ENCODE measurements at places on chromosomes 4 and X. TPM values are rescaled to one million over a fixed set of nuclear protein-coding genes. Genes with fewer than 3 reads are reported as not detected.

BBS12 gene
- 5.0 TPM for total RNA-seq

PF4V1 gene
- total RNA-seq = not detected

GRCh38 chr4:16897991-16898827 lies at the start of gene LDB2:
Gene LDB2, minus strand, starts transcription at chr4:16898645.
- H3K4me1 ChIP-seq = peaks cover 5% of the 10 kb centered on the region
- no peak within 1 kb of the TSS for H3K27ac ChIP-seq
- no peaks in the 10 kb centered on the region for H3K36me3 ChIP-seq
- no peak within 1 kb of the TSS for H3K4me3 ChIP-seq
- DNase-seq = no peak

DNA sequence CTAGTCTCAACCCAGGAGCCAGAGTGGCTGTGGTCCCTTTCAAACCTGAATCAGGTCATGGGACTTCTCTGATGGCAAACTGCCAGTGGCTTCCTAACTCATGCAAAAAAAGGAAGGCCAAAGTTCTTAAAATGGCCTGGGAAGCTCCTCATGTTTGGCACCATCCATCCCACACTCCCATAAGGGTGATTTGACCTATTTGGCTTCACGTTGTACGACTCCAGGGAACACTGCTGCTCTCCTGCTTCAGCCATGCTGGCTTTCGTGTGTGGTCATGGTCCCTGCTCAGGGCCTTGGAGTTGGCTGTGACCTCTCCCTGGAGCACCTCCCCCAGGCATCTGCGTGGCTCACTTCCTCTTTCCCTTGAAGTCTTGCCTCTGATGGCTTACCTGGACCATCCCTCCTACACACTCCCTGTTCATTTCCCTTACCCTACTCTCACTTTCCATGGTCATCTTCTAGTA lies 12.8 kb upstream of the TMSB4X start:
- peak overlapping the region; percentile 77 for H3K27ac ChIP-seq
- H3K36me3 ChIP-seq = no peaks in the 10 kb centered on the region
- H3K27me3 ChIP-seq = no peaks in the 10 kb centered on the region
- DNase-seq = no peak

DNA sequence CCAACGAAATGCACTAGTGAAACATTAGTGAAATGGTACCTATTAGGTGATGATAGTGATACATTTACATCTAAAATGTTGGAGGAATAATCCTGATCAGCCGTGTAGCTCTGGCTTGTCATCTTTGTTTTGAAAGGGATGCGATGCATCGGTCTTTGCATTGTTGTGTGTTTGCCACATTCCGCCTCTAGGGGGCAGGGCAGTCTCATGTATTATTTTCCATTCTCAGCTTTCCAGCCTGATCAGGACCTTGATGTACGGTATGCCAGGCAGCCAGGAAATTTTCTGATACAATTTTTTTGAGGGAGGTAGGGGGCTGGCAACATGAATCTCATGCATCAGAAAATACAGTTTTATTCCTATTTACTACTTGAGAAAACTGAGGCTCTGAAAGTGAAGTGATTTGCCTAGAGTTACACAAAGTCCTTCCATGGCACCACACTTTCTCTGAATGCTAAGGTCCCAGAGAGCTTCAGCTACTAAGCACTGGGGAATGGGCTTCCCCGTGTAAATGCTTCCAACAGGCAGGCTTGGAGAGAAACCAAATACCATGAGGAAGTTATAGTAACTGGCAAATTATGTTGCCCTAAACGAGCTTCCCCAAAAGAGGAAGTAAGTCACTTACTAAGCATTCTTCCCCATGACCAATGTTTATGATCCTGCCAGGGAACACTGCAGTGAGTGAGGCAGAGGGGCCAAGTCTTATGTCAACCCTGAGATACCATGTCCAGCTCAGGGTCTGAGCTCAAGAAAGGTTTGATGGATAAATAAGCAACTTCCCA lies 31.8 kb upstream of the IQSEC2 start:
- H3K27ac ChIP-seq = no peak overlapping the region
- DNase-seq = peak; percentile 61
- peaks cover 2% of the 10 kb centered on the region for H3K4me1 ChIP-seq
- no peaks in the 10 kb centered on the region for H3K36me3 ChIP-seq
- H3K4me3 ChIP-seq = no peak overlapping the region
- peaks cover 4% of the 10 kb centered on the region for H3K27me3 ChIP-seq

GRCh38 chrX:12139934-12140611 lies 1.8 kb downstream of the FRMPD4 start:
- no peaks in the 10 kb centered on the region for H3K36me3 ChIP-seq
- no peak overlapping the region for H3K27ac ChIP-seq
- H3K4me1 ChIP-seq = no peaks in the 10 kb centered on the region
- peaks cover 16% of the 10 kb centered on the region for H3K27me3 ChIP-seq
- no peak overlapping the region for H3K4me3 ChIP-seq
- no peak for DNase-seq

DNA sequence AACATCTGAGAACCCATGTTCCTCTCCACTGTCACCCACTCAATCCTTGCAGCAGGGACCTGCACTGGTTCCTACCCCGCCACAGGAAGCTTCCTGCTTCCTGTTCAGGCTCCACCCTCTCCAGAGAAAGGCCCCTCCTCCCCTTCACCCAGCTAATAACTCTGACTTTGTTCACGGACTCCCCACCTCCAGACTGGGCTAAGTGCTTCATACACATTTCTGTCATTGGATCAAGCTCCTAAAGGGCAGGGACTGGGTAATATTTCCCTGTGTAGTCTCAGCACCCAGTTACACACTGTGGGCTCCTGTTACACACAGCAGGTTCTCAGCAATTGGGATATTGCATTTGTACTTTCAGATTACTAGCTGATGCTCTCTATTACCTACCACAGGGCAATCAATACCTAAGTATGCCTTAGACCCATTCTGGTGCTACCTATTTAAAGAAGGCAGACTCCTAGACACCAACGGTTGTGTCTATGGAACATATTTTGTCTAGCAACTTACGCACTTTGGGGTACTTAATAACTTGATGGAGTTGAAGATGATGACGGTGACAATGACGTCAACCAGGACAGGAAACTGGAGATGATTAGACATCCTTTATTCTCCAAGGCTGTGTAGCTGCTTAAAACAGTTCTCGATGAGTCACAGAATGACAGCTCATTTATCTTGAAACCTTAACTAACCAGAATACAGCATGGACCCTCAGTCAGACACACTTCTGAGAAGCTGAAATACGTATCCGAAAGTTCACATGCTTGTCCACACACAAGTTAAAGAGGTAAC lies 58.1 kb downstream of the MAML3 start:
- peaks cover 92% of the 10 kb centered on the region for H3K4me1 ChIP-seq
- H3K27ac ChIP-seq = peak overlapping the region; percentile 89
- peaks cover 3% of the 10 kb centered on the region for H3K36me3 ChIP-seq
- peak; percentile 72 for DNase-seq

DNA sequence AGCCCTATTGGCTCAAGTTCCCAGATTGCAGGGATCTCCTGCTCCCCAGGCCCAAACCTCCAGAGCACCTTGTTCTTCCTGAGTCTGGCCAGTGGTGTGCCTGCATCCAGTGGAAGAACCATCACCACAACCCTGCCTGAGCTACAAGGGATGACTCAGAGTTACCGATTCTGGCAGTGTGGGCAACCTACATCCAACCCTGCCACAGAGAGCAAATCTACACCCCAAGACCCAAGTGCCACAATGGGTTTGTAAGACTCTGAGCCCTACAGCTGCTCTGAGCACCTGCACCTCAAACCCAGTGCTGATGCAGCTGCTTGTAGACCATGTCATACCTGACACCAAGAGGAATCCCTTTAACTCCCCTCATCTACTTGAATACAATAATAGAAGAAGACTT lies 110.0 kb downstream of the SOWAHB start:
- no peak overlapping the region for H3K27ac ChIP-seq
- no peak for DNase-seq
- H3K36me3 ChIP-seq = no peaks in the 10 kb centered on the region

GRCh38 chrX:112087545-112087944 lies 5.0 kb upstream of the TRPC5 start:
- no peaks in the 10 kb centered on the region for H3K36me3 ChIP-seq
- H3K4me3 ChIP-seq = no peak overlapping the region
- DNase-seq = no peak

DNA sequence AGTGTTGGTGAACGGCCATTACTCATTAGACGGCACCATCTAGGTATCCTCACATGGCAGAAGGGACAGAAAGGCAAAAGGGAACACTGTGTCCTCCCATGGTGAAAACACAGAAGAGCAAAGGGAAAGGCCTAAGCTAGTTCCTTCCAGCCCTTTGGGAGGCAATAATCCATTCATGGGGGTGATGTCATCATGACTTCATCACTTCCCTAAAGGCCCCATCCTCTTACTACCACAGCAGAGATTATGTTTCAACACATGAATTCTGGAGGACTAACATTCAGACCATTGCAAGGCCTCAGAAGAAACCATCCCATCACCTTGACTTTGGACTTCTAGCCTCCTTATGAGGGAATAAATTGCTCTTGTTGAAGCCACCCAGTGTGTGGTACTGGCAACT lies 238.2 kb downstream of the MGST2 start:
- H3K27ac ChIP-seq = no peak overlapping the region
- DNase-seq = no peak
- H3K4me1 ChIP-seq = peaks cover 26% of the 10 kb centered on the region
- no peak overlapping the region for H3K4me3 ChIP-seq
- H3K27me3 ChIP-seq = no peaks in the 10 kb centered on the region
- H3K36me3 ChIP-seq = no peaks in the 10 kb centered on the region

- H3K27me3 ChIP-seq = no peaks in the 10 kb centered on the region
- no peaks in the 10 kb centered on the region for H3K4me1 ChIP-seq
- no peak for DNase-seq
- no peak overlapping the region for H3K27ac ChIP-seq
- no peak overlapping the region for H3K4me3 ChIP-seq
Measured at GRCh38 chr4:82499738-82500434, 61.9 kb downstream of the TMEM150C start.

GRCh38 chr4:184343502-184344177 lies 126.0 kb upstream of the ENPP6 start:
- no peaks in the 10 kb centered on the region for H3K36me3 ChIP-seq
- peak; percentile 55 for DNase-seq

DNA sequence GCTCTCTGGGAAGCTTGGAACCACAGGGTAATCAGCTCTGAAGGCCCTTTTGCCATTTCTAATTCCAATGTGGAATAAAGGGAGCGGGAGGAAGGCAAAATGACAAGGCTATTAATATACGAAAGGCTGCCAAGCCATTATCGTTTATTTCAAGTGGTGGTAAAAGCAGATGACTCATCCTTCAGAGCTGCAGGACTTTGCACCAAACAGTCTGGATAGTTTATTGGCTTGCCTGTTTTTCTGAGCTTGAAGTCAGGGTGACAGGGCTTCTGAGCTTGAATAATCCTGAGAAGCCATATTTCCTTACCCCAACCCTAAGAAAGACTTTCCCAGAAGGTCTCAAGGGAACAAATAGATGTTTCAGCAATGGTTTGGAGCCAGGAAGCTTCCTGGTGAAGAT lies 7.7 kb upstream of the GABRE start:
- no peak for DNase-seq
- no peaks in the 10 kb centered on the region for H3K36me3 ChIP-seq
- no peak overlapping the region for H3K4me3 ChIP-seq
- H3K27ac ChIP-seq = no peak overlapping the region
- no peaks in the 10 kb centered on the region for H3K4me1 ChIP-seq

DNA sequence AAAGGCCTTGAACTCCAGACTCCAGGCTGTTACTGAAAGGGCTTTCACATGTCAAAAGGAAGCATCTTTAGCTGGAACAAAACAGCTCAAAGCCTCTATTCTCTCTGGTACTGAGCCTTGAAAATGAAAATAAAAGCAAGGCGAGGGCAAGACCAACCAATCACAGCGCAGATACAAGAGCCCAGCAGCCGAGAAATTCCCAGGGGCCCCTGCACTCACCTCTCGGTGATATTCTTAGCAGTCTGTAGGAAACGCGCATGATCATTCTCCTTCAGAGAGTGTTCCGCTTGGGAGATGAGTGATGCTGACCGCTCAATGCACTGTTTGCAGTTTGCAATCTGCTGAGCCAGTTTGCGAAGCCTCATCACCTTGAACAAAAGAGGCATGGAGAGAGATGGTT lies 138.1 kb downstream of the MID1 start:
- no peaks in the 10 kb centered on the region for H3K4me1 ChIP-seq
- H3K27ac ChIP-seq = no peak overlapping the region
- H3K27me3 ChIP-seq = no peaks in the 10 kb centered on the region
